Fibroblast of skin of back (primary cell): ENCODE measurements at places on chromosomes 13 and 19.

DNA sequence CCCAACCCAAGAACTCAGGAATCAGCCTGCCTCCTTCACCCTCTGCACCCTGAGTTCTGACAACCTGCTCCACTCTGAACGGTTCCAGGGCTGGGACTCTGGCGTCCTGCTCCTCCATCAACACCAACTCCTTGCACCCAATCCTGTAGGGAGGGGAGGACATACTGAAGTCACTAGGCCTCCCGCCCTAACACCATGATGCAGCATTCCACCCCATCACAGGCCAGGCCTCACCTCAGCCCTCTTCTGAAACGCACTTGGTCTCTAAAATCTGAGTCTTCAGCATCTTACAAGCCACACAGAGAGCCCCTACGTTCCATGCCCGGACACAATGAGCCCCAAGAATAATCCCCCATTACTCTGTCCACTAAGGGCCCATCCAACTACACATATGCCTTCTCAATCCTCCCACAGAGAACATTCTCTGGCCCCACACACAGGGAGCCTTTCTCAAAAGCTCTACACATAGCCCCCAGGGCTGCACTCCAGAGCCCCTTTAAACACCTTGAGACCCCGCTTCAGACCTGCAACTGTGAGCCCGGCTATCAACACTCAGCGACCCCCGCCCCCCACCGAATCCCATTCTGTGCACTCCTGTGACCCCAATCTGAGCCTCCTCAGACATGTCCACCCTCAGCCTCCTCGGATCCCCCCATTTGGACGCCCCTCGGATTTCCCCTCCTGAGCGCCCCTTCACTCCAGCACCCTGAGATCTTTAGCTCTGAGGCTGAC lies 567 bp downstream of the ALKBH6 start:
- no peak for DNase-seq

- no peak for DNase-seq
These were observed 133.4 kb downstream of the NDFIP2 start for GRCh38 chr13:79614250-79614918.

- no peak for DNase-seq
These were observed 57.8 kb downstream of the CCDC70 start for GRCh38 chr13:51919531-51919930.

DNA sequence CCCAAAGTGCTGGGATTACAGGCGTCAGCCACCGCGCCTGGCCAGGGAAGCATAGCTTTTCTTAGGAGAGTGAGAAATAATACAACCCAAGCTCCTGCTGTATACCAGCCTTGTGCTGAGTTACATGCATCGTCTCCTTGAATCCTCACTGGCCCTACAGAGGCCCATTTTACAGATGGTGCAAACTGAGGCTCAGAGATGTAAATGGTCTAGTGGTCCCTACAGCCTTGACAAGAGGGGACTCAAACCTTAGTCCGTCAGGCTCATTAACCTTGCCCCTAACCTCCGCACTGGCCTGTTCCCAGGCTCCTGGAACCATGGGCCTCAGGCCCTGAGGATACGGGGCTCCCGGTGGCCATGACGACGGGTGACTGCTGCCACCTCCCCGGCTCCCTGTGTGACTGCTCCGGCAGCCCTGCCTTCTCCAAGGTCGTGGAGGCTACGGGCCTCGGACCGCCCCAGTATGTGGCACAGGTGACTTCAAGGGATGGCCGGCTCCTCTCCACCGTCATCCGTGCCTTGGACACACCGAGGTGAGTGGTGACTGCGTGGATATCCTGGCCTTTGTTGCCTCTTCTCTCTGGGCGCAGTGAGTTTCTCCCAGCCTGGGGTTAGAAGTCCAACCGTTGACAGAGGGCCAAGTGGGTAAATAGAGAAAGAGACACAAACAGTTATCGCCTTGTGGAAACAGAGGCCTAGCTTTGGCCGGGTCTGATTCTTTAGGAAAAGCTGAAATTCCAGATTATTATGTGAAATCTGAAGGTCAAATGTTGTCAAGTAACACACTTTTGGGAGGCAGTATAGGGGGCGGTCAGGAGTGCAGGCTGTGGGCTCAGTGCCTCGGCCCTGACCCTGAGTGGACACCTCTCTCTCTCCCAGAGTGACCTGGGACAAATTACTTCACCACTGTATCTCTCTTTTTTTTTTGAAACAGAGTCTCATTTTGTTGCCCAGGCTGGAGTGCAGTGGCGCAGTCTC lies 8.7 kb downstream of the MARCHF2 start:
- no peak for DNase-seq

GRCh38 chr13:24500977-24501376 lies 11.6 kb downstream of the PARP4 start:
- DNase-seq = peak; percentile 73

- DNase-seq = no peak
These were observed 69.3 kb downstream of the NHLRC3 start for GRCh38 chr13:39107561-39107960.

DNA sequence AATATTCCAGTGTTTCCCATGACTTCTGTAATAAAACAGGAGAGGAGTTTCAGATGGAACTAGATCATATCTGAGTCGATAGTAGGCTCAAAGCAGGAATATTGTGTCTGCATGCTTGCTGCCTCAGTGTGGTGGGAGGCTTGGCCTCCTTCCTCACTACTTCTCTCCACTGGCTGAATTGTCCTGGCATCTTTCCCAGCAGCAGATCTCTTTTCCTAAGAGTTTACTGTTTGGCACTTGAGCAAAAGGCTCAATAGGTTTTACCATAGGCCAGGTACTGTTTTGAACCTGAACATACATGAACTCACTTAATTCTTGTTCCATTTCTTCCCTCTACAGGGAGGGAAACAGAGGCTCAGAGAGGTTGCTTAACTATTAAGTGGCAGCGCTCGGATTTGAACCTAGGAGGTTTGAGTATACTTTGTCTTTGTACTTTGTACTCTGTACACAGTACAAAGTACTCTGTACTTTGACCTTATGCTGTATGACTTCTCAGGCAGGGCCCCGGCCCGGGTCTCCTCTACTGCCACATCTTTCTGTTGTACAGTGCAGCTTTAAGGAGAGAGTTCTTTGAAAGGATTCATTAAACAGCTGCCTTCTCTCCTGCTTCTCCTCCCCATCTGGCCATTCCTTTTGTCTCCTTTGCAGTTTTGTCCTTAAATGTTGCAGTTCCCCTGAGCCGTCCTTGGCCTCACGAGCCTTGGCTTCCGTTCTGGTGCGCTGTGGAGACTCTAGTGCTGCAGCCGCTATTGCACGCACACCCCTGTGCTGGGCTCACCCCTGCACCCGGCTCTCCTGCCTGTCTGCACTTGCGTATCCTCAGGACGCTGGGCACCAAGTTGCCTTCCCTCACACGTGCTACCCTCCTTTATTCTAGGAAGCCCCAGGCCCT lies 8.1 kb downstream of the B3GLCT start:
- DNase-seq = peak; percentile 48

GRCh38 chr19:15381864-15382263 lies 2.3 kb upstream of the AKAP8 start:
- no peak for DNase-seq

GRCh38 chr13:112057439-112057735 lies 9.6 kb upstream of the SOX1 start:
- DNase-seq = no peak

DNA sequence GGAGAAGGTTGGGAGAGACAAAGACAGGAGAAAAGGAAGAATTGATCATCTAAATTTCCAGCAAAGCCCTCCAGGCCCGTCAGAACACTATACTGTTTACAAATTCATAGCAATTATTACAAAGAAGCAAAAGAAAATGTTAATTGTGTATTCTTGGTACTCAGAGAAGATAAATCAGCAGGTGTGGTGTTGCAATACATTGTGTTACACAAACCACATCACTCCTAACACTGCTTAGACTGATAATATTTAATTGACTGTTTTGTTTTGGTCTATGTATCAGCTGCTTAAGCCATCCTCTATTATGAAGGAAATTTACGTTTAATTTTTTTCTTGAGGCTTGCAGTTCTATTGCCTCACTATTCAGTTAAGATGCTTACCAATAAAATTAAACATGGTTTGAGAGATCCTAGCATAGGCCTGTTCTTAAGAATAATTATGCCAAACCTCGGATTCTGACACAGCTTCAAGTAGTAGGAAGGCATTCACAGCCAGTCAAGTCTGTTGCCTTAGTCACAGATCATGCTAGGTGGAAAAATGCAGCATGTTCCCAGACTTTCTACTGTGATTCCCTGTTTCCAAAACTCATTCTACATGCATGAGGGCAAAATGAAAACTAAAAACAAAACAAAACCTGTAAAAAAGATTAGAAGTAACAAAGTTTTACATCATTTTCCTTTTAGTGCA lies 129.2 kb downstream of the TBC1D4 start:
- DNase-seq = no peak

GRCh38 chr19:16351133-16351809 lies 26.6 kb downstream of the KLF2 start:
- DNase-seq = peak; percentile 65

- DNase-seq = no peak
These were observed 1.1 kb downstream of the SLITRK1 start for GRCh38 chr13:83881140-83881684.
